ENCODE measurements at places on chromosomes 4 and X. TPM values are rescaled to one million over a fixed set of nuclear protein-coding genes. Genes with fewer than 3 reads are reported as not detected.

Gene ANKRD37
- polyA plus RNA-seq = 11.5 TPM

Gene HTRA3
- not detected for polyA plus RNA-seq

Gene SSX1
- polyA plus RNA-seq = 84.8 TPM

Gene XPNPEP2
- polyA plus RNA-seq = 0.19 TPM

Gene PPEF2
- not detected for polyA plus RNA-seq

Gene KIT
- 0.38 TPM for polyA plus RNA-seq

Gene NPY1R
- polyA plus RNA-seq = not detected

Gene CFP
- polyA plus RNA-seq = 1.2 TPM

Gene PPP1R2C
- polyA plus RNA-seq = not detected

Gene P2RY8
- polyA plus RNA-seq = 0.04 TPM

All from K562 (cell line).